Testis (tissue), 5 donors: ENCODE measurements at places on chromosomes 11 and 22.
A peak's percentile ranks its signal among the peaks of the same experiment; 100 is the strongest.

DNA sequence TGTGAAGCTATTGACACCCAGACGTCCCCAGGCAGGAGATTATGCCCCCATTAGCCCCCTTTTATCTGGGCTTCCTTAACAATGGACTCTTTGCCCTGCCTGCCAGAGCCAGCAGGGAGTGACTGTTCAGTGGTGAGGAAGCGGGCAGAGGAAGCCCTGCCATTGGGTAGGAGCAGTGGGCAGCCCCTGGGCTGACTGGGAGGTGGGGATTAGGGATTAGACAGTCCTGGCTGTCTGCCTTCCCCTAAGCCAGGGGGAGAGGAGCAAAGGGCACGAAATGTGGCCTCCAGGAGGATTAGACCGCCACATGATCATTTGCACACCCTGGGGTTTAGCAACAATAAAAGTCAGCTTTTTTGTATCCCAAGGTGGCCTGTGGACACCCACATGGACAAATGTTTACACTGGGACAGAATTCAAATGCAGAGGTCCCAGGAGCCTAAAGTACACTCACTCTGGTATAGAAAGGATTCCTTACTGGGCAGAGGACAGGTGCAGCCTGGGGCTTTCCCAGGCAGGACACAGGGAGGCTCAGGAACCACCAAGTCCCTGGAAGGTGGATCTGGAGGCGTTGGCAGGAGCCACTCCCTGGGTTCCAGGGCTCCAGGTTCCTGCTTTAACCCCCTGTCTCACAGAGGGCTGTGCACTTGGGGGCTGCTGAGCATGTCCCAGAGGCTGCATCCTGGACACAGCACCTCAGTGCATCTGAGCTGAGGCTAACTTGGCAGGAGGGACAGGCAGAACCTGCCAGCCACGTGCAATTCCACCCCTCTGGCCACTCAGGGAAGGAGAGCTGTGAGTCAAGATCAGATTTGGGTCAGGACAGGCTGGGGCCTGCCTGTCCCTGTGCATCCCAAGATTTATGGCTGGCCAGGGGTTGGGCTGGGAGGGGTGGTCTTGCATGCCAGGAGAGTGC is 2.1 kb downstream of the PNPLA3 start:
- DNase-seq, result no peak

- DNase-seq, result no peak
These were observed 219.5 kb downstream of the DLG2 start for GRCh38 chr11:85407648-85408047.

- peak; percentile 57 for DNase-seq
These were observed 1327.3 kb downstream of the TBC1D22A start for GRCh38 chr22:48089601-48090331.

- no peak for DNase-seq
These were observed 19.5 kb downstream of the MYBPC3 start for GRCh38 chr11:47332791-47333525.

- no peak for DNase-seq
These were observed 511.0 kb downstream of the INSC start for GRCh38 chr11:15625691-15626090.
